ENCODE measurements at places on chromosomes 7 and 10. TPM values are rescaled to one million over a fixed set of nuclear protein-coding genes. Genes with fewer than 3 reads are reported as not detected.

Gene TMEM139
- total RNA-seq: 0.59 TPM

GRCh38 chr10:121974019-121974534, 940 bp downstream of the NSMCE4A start:
- no peak for DNase-seq

DNA sequence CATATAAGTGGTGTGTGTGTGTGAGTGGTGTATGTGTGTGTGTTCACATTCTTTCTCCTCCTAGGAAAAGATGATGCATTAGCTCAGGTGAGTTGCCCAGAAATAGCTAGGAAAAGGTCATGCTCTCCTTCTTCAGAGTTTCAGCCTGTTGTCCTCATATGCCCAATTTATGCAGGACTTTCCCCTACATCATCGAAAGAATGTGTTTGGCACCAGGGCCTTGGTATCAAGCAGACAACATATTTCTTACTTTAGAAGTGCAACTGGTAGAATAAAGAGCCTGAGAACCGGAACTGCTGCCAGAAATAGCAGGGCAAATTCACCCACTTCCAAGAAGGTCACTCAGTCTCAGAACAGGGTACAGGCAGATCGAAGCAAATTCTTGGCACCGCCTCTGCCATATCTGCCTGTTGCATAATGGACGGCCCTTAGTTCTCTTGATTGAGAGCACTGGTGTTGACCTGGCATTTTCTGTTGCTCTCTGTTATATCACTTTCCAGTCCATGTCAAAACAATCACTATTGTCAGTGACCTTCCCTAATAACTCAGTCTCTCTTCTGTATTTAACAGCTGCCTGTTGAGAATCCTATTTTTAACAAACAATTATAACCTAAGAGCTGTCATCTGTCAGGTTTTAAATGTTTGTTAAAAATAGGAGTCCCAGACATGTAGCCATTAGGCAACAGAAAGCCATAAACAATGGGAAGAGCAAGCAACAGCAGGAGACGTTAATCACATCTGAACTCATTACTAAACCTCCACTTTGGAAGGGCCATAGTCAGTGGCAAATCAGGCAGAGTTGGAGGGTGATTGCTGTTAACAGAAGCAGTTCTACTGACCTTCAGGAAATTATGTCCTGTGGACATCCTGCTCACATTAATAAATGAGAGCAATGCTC, 20.7 kb downstream of the ADRB1 start:
- no peak for DNase-seq

DNA sequence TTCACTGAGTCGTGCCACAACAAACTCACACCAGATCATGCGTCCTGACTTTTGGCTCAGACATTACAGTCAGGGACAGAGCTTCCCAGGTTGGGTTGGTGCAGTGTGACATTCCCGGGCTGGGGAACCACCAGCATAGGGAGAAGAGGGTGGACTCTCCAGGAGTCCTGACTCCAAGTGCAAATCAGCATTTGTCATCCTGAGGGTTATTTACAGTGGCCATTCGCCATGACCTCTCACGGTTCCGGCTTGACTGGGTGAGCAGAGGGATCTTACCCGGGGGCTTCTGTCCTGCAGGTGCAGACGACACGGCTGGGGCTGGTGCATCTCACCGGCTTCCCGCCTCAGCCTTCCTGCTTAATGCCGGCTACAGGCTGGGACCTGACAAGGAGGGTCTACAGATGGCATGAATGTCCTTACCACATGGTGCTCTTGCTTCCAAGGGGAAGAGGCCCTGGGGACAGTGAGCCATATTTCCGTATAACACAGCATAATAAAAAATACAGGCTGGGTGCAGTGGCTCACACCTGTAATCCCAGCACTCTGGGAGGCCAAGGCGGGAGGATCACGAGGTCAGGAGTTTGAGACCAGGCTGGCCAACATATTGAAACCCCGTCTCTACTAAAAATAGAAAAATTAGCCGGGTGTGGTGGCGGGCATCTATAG, 12.5 kb upstream of the INTS1 start:
- DNase-seq: no peak

GRCh38 chr7:100675581-100676350, 2.2 kb downstream of the GNB2 start:
- peak; percentile 86 for DNase-seq

Gene TLX1
- not detected for total RNA-seq

DNA sequence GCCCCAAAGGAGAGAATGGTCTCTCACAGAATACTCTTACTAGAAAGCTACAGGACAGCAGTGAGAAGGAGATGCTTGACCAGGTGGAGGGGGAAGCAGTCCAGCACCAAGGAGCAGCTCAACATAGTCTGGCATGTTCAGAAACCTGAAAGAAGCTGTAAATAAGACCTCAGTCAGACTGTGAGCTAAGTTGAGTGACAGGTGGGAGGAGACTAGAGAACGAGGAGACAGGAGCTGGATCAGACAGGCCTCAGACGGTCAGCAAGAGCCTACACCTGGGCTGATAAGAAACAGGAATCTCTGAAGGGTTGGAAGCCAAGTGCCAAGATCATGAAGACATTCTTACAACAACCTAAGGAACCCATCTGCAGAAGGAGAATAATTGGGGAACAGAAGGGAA, 54.5 kb downstream of the ELMO1 start:
- no peak for DNase-seq

GRCh38 chr10:1881636-1882035, 144.3 kb upstream of the ADARB2 start:
- DNase-seq: no peak

Gene SKIDA1
- 4.7 TPM for total RNA-seq

Gene SPACDR
- total RNA-seq: 2.1 TPM

Gene SDK1
- total RNA-seq: 11.6 TPM

DNA sequence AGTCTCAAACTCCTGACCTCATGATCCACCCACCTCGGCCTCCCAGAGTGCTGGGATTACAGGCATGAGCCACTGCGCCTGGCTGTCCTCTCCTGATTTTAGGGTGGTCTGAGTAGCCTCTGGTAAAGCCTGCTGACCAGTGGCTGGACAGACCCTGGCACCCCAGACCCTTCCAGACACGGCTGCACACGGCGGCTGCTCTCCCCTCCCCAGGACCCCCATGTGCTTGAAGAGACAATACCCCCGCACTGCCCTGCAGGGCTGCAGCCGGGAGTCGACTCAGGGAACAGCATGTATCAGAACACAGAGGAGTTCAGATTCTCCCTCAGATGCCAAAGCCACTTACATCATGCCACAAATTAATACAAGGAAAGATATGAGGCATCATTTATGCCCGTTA, 58.3 kb upstream of the CFAP46 start:
- no peak for DNase-seq

GRCh38 chr7:71334541-71334940, 202.6 kb downstream of the GALNT17 start:
- DNase-seq: no peak

DNA sequence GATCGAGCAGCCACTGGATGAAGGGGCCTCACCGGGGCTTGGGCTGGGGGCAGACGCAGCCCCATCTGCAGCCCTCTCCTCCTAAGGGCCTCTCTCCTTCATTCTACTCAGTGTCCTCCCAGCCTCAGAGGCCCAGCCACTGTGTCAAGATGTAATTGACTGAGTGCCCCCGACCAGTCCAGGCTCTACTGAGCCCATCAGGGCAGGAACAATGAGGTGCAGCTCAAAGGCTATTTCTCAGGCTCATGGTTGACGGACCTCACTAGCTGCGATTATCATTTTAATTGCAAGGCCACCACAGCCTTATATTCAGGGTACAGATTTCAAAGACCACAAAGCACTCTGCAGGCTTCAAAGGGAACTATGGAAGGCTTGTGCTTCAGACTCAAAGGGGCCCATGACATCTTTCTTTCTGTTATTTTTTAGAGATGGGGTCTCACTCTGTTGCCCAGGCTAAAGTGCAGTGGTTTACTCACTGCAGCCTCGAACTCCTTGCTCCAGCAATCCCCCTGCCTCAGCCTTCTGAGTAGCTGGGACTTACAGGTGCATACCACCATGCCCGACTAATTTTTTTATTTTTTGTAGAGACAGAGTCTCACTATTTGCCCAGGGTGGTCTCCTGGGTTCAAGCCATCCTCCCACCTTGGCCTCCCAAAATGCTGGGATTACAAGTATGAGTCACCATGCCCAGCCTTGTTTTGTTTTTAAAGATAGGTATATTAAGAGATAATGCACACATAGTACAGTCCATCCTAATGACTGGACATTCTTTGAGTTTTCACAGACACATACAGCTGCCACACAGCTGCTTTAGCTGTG, 23.7 kb downstream of the SLC29A3 start:
- DNase-seq: no peak

- no peak for DNase-seq
Observed at GRCh38 chr10:102776779-102777456, 33.2 kb downstream of the WBP1L start.

Gene ZNF479
- not detected for total RNA-seq

DNA sequence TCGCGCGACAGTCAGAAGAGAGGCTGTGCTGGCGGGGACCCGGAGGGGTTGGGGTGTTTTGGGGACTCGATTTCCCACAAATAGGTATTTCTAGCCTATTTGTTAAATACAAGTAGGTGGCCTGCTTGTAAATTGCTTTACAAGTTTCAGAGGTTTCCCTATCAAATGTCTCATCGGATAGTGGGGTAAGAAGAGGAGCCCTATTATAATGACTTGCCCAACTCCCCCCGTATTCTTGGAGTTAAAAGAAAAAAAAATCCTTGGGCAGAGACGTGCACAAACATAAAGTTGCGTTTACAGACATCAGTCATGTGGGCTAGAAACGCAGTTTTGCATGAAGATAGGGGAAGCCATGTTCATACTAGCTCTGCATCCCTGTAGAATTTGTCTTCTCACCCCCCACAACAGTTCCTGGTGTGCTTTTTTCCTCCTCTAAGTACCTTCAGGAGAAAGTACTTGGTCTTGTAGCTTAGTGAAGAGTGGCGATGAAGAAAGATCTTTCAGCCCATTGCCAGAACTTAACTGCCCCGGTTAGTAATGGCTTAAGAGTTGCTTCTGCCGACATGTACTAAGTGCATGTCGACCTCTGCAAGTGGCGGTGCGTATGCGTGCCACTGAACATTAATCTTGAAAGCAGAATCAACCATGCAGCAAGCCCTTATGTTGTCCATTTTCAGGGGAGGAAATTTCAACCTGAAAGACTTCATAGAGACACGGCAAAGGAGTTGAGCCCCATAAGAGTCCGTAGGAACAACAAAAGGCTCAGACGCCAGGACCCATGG, 832 bp upstream of the TIAL1 start:
- no peak for DNase-seq

DNA sequence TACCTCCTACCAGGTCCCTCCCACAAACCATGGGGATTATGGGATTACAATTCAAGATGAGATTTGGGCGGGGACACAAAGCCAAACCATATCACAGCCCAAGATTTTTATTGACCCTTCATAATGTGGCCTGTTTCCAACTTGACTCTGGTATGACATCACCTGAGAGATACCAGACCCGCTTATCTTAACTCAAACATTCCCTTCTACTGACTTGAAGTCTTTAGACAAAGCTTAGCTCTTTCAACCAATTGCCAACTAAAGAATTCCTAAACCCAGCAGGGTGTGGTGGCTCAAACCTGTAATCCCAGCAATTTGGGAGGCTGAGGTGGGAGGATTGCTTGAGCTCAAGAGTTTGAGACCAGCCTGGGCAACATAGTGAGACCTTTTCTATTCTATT, 67.9 kb downstream of the CLRN3 start:
- no peak for DNase-seq

DNA sequence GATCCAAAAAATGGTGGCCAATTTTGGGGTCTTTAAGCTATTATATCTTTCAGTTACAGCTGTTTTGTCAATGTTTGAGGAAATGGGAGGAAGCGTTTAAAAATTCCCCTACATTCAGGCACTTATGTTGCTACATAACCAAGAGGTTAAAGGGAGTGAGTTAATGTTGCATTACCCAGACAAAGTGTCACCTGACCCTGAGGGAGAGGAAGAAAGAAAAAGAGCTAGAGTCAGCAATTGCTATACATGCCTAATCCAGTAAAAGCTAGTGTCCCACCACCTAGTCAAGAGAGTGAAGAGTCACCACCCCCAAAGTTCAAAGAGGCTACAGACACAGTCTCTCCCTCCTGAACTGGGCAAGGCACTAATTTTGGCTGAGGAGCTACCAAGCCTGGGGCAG, 69.5 kb upstream of the ZNF92 start:
- no peak for DNase-seq

Gene PDZD7
- total RNA-seq: 8.4 TPM

Gene ANKRD61
- total RNA-seq: 0.20 TPM

- DNase-seq: no peak
Observed at GRCh38 chr10:125396676-125397075, 236.3 kb upstream of the CTBP2 start.

Gene PCLO
- 53.5 TPM for total RNA-seq

GRCh38 chr10:104966563-104967297, 325.6 kb downstream of the SORCS3 start:
- DNase-seq: no peak

Gene MYO1G
- total RNA-seq: 1.4 TPM

DNA sequence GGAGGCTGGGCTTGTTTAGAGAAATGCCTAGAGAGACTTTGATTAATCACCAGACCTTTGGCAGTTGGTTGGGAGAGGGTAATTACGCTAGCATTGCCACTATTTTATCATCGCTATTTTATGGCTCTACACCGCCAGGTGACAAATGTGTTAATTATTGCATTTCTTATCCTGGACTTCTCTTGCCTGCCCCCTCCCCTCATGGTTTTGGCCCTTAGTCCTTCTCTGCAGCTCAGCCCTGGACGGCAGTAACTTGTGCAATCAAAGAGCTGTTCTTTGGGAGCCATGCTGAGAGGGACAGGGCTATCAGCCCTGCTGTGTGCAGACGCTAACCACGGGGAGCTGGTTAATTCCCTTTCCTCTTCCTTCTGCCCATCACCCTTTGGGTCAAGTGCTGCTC, 585.0 kb downstream of the AUTS2 start:
- no peak for DNase-seq

GRCh38 chr10:89741126-89741762, 39.9 kb downstream of the KIF20B start:
- no peak for DNase-seq

DNA sequence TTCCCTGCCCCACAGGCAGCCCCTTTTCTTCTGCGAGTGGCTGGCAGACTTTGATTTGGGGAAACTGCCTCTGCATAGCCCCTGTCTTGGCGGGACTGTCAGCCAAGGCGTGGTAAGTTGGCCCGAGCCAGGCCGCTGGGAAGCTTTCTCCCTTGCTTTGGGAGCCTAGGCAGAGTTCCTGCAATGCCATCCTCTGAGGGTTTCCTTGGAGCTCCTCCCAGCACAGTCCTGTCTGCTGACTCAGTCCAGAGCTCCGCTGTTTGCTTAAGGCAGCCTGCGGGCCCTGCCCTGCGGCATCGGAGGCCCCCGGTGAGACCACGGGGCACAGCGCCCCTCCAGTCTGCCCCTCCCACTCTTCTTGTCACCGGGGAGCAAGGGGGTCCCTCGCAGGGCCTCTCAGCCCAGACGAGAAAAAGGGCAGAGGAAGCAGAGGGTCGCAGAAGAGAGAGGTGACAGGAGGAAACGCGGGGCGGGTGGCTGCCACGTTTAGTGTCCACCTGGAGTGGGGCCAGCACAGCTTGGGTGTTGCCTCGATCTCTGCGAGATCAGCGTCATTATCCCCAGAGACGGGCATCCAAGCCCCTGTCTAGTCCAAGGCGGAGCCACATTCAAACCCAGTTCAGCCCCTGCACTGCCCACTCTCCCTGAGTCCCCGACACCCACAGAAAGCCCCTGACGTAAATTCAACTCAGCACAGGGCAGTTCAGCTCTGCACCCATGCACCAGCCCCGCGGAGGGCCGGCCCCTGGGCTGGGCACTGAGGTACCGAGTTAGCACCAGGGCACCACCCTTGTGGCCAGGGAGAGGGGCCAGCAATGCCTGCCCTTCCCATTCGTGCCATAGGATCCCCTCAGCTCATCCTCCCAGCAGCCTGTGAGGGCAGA, 59.0 kb upstream of the CHST15 start:
- no peak for DNase-seq

GRCh38 chr10:82254237-82254636, 379.2 kb downstream of the NRG3 start:
- DNase-seq: no peak

Measured in spinal cord (tissue), 10 donors.